ENCODE measurements at places on chromosomes 5 and 9. TPM values are rescaled to one million over a fixed set of nuclear protein-coding genes. Genes with fewer than 3 reads are reported as not detected.

Gene ADAMTSL1
- 85.1 TPM for total RNA-seq

DNA sequence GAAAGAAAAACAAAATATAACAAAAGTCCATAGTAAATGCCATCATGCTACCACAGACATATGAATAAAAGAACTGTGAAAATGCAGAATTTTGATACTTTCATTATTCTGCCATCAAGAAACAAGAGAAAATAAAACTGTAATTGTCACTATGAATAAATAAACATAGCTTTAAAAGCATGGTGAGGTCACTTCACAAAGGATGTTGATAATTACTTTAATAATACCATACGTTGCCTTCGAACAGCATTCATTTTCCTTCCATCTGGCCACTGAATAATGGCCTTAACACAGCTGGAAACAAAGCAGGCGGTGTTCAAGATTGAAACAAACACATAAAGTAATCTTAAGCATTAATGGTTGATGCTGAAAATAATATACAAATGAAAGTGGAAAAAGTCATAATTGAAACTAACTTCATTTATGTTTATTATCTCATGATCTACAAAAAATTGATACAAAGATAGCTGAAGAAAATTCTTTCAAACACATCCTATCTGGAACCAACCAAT lies 102.0 kb downstream of the AGTPBP1 start:
- no peak for DNase-seq

- DNase-seq: peak; percentile 69
Observed at GRCh38 chr5:159156426-159157238, 52.7 kb downstream of the RNF145 start.

DNA sequence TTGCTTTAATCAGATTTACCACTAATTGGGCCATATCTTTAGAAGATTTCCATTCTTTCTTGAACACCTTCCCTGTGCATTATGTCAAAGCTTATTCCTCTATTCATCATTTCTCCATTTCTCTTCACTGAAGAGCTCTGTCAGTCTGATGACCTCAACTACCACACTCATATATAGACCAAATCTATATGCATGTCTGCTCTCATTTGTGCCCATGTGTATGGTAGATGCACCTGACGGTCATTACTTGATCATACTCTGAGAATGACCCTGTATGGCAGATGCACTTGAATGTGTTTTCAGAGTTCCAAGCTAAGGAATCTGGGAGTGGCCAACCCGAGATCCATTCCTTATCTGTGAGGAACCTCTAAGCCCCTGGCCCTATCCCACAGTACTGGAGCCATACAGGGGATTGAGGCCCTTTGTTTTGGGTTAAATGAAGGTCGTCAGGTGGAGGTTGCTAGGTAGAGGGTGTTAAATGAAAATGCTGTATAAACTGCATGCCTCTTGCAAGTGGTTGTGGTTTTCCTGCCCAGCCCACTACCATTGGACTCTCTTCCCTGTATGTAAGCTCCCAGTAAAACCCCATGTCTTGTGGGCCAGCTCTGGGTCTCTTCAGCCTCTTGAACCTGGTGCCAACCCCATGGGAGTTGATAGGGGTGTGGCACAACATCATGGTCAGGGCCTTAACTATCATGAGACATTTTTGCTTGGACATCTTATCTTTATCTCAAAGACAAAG lies 229.5 kb downstream of the KIAA0825 start:
- no peak for DNase-seq

DNA sequence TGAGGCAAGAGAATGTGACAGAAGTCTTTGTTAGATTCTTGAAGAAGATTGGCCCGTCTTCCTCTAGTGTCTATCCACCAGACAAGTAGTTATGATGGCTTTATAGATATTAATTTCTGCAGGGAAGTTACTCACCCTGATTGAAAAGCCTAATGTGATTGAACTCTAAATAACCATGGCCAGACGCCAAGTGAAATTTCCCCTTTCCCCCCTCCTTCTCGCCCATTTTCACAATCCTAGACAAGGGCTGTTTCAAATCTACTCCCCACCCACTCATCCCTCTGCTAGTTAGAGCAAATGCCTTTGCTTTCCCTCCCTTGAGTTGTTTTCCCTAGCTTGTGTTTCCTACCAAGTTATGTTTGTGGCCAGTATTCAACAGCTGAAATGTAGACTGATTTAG lies 182.5 kb downstream of the TMEM167A start:
- no peak for DNase-seq

DNA sequence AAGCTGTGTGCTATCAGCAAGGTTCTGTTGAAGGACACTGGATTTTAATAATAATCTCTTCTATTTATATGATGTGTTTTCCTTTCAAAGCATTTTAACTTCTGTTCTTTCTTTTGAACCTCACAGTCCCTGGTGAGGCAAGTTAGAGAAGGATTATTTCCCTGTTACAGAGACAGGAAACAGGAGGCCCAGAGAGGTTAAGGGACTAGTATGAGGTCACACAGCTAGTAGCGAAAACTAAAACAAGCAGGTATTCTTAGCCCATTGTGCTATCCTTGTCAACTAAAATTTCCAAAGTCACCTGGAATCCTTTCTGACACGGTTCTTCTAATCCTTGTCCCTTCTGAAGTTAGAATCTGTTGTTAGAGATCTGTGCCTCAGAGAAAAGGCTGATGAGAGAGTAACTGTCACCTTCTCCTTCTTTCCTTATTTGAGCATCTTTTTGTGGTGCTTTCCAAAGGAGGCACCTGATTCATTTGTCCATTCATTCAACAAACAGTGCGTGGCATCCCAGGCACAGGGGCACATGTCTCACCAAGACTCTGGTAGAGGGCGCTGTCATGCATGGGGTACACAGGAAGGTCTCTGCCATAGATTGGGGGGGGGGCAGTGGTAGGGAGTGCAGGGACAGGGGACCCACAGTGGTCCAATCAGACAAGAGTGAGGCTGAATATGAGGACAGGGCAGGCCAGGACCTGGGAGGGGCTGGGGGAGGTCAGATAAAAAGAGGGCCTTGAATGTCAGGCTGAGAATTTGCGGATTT lies 61.5 kb downstream of the CRB2 start:
- no peak for DNase-seq

GRCh38 chr9:110015759-110016158 lies 192.2 kb downstream of the C9orf152 start:
- DNase-seq: peak; percentile 87

Gene TEX53
- not detected for total RNA-seq

DNA sequence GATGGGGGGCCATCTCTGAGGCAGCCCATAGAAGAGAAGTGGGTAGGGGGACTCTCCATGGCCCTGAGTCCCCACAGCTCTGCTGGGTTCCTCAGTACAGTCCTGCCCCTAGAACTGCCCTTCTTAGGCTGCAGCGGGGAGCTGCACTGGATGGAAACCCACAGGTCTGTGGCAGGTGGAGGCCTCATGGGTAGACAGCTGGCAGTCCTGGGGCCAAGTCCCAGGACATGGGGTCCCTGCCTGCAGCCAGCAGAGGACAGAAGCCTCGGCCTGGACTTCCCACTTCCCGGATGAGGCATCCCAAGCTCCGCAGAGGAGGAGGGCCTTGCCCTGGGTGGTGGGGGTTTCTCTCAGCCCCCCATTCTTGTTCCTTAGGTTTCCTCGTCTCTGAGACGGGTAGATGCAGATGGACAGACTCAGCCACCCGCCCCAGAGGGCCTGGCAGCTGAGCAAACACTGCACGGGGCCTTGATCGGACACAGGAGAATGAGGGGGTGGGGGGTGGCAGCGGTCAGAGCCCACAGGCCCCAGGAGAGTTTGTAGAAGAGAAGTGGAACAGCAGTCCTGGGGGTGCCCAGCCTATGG lies 153.8 kb downstream of the C9orf50 start:
- peak; percentile 62 for DNase-seq

Gene COL23A1
- total RNA-seq: not detected

- peak; percentile 97 for DNase-seq
Observed at GRCh38 chr5:129963359-129963758, 59.1 kb downstream of the CHSY3 start.

- DNase-seq: no peak
Observed at GRCh38 chr5:131384616-131385214, 120.9 kb downstream of the CDC42SE2 start.

DNA sequence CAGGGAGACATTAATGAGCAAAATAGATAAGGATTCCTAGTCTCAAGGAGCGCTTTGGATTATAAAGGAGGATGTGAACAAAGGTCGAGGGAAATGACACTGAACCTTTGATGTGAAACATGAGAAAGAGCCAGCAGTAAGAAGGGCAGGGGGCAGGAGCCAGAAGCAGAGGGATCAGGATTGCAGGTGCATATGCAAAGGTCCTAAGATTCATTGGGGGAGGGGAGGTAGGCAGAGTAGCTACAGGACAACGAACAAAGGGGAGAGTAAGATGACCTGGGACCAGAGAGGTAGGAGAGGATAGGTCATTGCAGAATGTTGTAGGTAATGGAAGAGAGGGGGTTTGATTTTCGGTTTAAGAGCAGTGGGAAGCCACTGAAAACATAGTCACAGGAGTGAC lies 129.2 kb upstream of the TRPM3 start:
- DNase-seq: no peak

Gene INSL6
- not detected for total RNA-seq

Gene SPARC
- 797 TPM for total RNA-seq

Gene BAAT
- 0.06 TPM for total RNA-seq

DNA sequence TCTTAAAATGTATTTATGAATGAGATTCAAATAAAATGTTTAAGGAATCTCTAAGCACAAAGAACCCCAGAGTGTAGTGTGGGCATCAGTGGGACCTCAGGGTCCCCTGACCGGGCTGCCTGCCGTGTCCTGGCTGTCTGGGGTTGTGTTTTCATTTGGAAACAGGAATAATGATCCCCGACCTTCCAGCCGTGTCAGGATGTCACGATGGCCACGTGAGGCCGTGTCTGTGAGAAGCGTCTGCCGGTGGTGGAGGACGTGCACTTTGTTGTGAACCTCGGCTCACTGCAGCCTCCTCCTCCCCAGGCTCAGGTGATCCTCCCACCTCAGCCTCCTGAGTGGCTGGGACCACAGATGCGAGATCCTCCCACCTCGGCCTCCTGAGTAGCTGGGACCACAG lies 4.3 kb downstream of the TRAF2 start:
- no peak for DNase-seq

Gene RIOK2
- total RNA-seq: 20.2 TPM

DNA sequence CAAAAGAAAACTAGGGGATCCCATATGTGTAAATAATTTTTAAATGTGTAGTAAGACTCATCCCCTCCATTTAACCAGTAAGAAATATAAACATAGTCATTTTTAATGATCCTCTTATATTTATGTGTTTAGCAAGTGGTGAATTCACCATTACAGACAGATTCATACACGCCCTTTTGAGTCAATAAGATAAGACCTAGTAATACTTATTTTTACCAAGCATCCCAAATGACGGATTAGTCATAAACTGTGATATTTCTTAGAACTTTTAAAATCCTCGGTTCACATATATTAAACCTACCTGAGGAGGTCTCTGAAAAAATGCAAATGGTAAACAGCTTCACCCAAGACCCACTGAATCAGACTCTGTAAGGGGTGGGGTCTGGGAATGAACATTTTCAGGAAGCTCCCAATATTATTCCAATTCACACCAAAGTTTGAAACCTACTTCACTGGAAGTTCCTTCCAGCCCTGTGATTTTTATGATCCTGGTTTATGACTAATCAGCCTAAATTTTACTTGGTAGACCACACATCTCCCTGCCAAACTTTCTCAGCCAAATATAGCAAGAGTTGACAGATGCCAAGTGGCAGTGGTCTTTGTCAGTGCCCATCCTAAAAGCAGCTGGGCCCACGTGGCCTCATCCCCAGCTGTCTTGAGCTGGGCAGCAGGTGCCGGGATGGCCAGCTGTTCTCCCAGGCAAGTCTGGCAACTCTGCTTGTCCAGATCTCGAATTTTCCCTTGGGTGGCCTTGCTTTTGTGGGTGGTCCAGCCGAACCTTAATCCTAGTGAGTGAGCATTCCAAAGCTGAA lies 559.0 kb upstream of the RGMB start:
- DNase-seq: peak; percentile 100

DNA sequence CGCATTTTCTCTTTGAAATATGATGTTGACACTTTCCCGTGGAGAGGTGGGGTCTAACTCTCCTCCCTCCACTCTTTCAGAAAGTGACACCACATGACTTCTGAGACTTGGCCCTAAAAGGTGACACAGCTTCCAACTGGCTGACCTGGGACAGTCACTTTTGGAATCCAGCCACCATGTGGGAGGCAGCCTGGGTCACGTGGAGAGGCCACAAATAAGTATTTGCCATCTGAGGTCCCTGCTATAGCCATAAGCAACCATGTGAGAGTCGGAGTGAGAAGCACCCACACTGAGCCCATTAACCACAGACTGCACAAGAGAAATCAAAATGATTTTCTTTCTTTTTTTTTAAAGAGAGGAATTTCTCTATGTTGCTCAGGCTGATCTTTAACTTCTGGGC lies 4.1 kb upstream of the PHYKPL start:
- DNase-seq: no peak

Measured in LHCN-M2 (cell line).